ENCODE measurements at places on chromosomes 16 and 17. TPM values are rescaled to one million over a fixed set of nuclear protein-coding genes. Genes with fewer than 3 reads are reported as not detected.

DNA sequence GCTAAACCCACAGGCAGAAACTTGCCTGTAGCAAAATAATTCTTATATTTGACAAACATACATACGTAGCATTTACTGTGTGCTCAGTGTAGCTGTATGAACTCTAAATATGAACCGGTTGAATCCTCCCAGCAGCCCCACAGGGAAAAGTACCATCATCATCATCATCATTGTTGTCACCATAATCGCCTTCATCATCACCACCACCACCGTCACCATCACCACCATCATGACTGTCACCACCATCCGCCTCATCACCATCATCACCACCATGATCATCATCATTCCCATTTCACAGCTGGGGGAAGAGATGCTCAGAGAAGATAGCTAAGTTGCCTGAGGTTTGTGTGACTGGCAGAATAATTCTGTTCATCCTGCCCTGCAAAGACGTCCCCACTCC, 81.7 kb downstream of the IRF8 start:
- no peaks in the 10 kb centered on the region for H3K4me1 ChIP-seq
- no peak overlapping the region for H3K4me3 ChIP-seq
- no peak overlapping the region for H3K27ac ChIP-seq
- DNase-seq = no peak
- H3K27me3 ChIP-seq = no peaks in the 10 kb centered on the region
- H3K36me3 ChIP-seq = no peaks in the 10 kb centered on the region

- no peaks in the 10 kb centered on the region for H3K36me3 ChIP-seq
- peak overlapping the region; percentile 70 for H3K27ac ChIP-seq
Measured at GRCh38 chr17:32007463-32008298, 498 bp downstream of the LRRC37B start.

The PIK3R6 gene
- 0.61 TPM for polyA plus RNA-seq

The BTBD17 gene
- not detected for polyA plus RNA-seq

GRCh38 chr17:17883801-17884200, 47.0 kb upstream of the SREBF1 start:
- no peak overlapping the region for H3K27ac ChIP-seq
- peaks cover 16% of the 10 kb centered on the region for H3K36me3 ChIP-seq
- H3K27me3 ChIP-seq = no peaks in the 10 kb centered on the region

DNA sequence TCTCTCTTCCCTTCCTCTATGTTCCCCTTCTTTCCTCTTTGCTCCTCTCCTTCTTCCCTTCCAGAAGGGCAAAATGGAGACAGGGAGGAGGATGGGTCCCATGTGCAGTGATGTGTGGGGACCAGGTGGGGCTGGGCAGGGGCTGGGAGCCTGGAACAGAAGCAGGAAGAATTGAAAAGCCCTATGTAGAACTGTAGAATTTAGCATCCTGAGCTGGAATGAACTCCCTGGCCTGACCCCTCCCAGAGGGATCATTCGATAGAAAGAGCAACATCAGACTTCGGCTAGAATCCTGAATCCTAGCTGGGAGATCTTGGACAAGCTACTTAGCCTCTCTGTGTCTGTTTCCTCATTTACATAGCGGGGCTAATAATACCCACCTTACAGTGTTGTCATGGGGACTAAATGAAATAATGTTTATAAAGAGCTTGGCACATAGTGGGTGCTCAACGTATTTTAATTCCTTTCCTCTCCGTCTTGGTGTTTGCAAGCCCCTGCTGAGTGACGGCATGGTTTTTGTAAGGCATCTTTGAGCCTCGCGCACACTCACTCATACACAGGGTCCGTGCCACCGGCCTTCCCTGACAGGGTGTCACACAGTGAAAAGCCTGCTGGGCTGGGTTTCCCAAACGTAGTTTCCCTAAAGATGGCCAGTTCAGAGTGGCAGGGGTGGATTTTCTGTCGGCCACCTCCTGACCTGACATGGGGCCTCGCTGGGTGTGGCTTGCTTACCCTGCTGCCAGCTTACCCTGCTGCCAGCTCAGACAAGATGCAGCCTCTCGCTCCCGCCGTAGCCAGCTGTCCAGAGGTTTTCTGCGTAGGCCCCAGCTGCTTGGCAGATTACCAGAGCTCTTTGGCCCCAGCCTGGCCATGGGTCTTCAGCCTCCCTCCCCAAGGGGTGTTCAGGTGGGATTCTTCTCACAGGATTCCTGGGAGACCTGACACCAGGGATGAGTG, 6.1 kb upstream of the ARHGAP23 start:
- DNase-seq = no peak
- H3K27ac ChIP-seq = no peak overlapping the region
- H3K4me1 ChIP-seq = peaks cover under 1% of the 10 kb centered on the region
- peaks cover 25% of the 10 kb centered on the region for H3K27me3 ChIP-seq

DNA sequence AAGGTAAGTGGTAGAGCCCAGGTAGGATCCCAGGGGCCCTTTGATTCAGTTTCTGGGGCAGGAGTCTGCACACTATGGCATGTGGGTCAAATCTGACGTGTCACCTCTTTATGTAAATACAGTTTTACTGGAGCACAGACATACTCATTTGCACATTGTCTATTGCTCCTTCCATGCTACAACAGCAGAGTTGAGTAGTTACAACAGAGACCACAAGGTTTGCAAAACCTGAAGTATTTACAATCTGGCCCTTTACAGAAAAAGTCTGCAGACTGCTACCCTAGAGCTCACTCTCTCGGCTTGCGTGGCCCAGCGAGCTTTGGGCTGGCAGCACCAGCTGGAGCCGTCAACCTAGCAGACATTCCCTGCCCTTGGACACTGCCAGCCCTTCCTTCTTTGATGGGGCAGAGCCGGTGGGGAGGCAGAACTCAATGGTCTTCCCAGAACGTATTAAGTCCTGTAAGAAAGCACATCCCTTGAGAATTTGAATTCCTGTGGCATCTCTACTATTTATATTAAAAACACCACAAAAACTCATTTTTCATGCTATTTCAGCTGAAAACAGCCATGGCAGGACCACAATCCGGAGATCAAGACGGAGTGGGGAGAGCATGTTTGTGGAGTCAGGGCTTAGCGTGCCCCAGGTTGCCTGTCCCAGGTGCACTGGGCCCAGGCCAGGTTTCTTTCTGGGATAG, 133.1 kb upstream of the NUDT7 start:
- no peak for DNase-seq
- H3K27ac ChIP-seq = no peak overlapping the region
- no peaks in the 10 kb centered on the region for H3K36me3 ChIP-seq
- H3K27me3 ChIP-seq = no peaks in the 10 kb centered on the region

The EMP2 gene
- polyA plus RNA-seq = not detected

The MPP2 gene
- 1.2 TPM for polyA plus RNA-seq

DNA sequence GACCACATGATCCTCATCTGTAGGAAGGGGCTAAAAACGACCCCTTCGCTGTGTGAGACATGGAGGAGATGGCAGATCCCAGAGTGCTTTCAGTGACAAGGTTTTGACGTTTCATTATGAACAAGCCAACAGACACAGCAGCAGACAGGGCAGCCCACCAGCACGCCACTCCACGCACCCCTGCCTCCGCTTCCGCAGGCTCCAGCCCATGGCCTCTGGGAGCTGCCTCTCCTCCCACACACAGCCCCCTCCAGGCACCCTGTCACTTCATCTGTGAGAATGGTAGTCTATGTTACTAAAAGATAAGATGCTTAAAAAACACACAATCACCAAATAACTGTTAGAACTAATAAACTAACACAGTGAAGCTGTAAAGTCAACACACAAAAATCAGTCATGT, 12.3 kb upstream of the ADCY7 start:
- peak overlapping the region; percentile 67 for H3K27ac ChIP-seq
- no peaks in the 10 kb centered on the region for H3K27me3 ChIP-seq
- H3K4me1 ChIP-seq = no peaks in the 10 kb centered on the region
- DNase-seq = no peak

DNA sequence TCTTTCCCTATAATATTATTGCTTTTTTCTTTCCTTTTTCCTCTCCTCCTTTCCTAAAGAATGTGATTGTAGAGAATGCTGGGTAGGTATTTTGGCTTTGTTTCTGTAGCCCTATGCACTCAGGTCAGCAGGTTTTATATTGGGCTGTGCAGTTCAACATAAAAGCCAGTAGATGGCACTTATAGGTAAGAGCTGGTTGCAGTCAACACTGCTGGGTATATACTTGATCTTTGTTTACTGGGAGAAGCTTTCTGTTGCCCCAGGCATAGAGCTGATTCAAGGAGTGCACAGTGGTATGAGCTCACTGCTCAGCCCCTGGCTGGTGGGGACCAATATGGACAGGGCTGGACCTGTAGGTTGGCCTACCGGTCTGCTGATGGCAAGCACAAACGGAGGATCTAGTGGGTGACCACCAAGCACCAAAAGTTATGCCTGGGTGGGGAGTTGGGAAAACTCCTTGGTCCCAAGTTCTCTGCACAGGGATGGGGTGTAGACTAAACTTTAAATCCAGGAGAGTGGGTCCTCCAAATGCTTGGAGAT, 378.9 kb downstream of the PMP22 start:
- no peak for DNase-seq
- no peaks in the 10 kb centered on the region for H3K4me1 ChIP-seq
- H3K36me3 ChIP-seq = no peaks in the 10 kb centered on the region
- no peak overlapping the region for H3K27ac ChIP-seq
- H3K4me3 ChIP-seq = no peak overlapping the region
